ENCODE measurements at places on chromosomes 16 and 17.

DNA sequence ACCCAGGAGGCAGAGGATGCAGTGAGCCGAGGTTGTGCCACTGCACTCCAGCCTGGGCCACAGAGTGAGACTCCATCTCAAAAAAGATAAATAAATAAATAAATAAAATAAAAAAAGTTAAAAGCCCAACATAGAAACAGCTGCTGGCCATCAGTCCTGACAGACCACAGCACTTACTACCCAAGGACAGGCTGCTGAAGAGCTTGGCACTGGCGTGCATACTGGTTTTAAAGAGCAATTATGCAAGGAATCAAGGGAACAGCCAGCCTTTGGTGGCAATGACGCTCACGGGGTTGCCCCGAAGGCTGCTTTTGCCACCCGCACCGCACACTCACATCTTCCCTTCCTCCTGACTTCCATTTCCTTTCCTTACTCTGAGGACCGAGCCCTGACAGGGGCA lies 4.2 kb downstream of the PLD6 start:
- DNase-seq: no peak

DNA sequence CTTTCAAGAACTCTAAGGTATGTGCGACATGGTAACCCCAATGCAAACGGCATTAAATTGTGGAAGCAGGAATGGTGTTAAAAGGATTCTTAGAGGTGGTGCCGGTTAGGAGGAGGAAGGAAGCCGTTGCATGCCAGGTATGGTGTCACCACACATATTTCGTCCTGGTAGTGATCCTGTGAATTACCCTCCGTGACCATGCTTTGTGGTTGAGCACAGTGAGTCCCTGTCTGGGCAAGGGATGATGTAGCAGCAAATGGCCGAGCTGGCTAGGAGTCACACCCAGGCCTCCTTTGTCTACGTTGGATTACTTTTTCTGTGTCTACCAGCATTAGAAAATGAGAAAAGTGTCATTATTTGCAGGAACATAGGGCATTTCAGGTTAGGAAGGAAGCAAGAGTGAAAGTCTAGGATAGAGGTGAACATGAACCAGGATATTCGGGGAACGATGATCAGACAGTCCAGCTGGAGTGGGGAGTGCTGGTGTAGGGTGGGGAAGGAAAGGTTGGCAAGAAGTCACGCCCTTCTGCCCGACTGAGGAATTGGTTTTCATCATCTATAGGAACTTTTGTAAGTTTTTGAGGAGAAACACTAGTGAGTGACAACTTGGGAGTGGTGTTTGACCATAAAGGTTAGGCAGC lies 123.5 kb downstream of the PRKCA start:
- no peak for DNase-seq

DNA sequence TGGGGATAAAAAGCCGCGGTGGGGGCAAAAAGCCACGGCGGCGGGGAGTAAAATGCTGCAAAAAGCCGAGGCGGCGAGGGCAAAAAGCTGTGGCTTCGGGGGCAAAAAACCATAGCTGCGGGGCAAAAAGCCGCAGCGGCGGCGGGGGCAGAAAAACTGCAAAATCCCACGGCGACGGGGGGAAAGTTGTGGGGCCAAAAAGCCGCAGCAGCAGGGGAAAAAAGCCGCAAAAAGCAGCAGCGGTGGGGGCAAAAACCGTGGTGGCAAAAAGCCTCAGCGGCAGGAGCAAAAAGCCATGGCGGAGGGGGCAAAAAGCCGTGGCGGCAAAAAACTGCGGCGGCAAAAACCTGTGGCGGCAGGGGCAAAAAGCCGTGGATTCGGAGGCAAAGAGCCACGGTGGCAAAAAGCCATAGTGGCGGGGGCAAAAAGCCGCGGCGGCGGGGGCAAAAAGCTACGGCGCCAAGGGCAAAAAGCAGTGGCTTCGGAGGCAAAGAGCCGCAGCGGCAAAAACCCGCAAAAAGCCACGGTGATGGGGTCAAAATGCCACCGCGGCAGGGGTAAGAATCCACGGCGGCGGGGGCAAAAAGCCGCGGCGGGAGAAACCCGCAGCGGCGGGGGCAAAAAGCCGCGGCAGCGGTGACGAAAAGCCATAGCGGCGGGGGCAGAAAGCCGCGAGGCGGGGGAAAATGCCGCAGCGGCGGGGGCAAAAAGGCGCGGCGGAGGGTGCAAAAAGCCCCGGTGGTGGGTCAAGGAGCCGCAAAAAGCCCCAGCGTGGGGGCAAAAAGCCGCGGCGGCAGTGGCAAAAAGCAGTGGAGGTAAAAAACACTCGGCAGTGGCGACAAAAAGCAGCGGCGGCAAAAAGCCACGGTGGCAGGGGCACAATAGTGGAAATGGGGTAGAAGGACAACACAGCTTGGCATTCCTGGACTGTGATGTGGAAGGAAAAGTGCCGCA lies 192.8 kb downstream of the SHCBP1 start:
- DNase-seq: no peak

- DNase-seq: no peak
Observed at GRCh38 chr17:59451706-59452105, 113.7 kb upstream of the DHX40 start.

DNA sequence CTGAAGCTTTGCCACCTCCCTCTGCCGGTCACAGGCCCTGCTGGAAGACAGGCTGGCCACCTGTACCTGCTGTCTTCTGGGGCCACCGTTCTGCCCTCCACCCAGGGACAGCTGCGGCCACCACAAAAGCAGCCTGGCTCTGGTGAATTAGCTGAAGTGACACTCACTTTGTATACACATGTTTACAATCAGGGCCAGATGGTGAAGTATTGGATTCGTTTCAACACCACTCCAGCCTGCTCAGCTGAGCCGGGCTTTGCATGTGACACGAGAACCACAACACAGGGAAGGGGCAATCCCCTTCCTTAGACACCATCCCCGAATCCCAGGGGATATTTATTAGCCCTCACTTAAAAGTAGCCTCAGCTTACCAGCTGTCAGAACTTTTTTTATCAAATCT lies 191.5 kb upstream of the RPL38 start:
- DNase-seq: no peak

DNA sequence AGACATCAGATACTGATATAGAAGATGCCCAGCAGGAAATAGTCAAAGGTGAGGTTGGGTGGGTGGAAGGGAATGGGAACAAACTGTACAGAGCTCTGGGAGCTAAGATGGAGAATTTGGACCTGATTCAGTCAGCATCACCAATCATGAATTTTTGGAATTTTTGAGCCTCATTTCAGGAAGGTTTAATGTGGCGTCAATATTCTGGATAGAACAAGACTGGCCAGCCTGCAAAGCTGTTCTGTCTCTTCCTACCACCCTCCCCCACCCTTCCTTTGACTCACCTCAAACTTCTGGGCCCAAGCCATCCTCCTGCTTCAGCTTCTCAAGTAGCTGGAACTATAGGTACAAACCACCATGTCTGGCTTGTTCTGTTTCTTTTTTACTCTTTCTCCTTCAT lies 32.6 kb downstream of the CTCF start:
- DNase-seq: no peak

DNA sequence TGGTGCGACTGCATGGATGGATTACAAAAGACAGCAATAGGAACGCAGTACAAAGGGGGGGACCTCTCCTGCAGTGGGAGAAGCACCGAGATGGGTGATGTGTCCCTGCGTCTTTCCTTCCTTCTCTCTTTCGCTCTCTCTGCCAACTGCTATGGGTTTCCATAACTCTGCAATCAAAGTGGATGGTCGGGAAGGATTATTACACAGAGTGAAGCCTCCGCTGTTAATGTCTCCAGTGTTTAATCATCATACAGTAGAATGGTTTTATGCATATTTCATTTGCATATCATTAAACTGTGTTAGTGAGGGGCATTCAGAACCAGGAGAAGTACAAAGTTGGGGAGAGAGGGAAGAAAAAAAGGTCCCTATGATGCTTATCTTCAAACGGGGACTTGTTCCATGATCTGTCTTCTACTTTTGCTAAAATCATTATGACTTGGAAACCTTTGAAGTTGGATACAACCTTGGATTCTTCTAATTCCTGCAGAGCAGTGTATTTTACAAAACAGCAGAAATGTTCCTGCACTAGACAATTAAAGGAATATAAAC lies 255.9 kb upstream of the PMFBP1 start:
- DNase-seq: no peak

DNA sequence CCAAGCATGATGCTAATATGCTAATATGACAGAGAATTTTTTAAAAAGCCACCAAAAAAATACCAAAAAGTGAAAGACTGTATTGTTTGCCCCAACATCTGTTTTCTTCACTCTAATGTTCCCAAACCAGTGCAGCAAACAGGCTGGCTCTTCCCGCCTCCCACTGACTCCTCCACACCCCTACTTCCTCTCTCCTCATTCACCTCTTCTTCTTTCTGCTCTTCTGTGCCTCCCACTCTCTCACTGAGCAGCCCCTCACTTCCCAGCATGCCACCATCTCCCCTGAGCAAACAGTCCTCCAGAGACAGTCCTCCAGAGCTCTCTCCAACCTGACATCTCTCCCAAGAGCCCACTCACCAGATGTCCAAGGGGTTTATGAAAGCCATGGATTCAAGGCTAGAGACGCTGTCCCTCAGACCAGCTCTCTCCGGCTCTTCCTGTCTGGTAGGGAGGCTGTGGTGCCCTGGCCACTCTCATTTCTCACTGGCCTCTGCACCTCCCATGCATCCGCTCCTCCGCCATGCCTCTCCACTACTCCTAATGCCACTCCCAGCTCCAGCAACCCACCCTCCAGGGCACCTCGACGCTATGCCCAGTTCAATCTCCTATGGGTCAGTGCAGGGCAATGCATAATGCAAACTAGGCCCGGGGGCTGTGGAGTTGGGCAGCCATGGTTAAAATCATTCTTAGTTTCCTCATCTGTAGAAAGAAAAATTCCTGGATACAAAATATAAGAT lies 52.9 kb downstream of the ANKRD11 start:
- DNase-seq: no peak

- no peak for DNase-seq
Observed at GRCh38 chr16:78216166-78216745, 116.8 kb downstream of the WWOX start.

DNA sequence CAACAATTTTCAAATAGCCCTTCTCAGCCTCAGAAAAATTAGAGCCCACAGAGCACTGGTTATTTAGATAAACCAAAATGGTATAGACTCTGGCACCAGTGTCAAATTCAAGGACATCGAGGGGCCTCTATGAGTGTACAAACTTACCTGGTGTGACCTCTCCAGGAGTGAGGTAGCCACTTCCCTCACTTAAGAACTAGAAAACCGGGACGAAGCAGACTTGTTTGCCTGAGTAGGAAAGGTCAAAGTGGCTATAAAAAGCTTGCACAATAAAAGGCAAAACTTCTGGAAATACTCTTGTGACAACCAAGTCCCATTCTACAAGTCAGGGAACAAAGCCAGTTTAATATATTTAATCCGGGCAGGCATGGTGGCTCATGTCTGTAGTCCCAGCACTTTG lies 39.2 kb upstream of the PRSS54 start:
- no peak for DNase-seq

Data from right renal pelvis (tissue), 4 donors.